Tracheal epithelial cell (primary cell): ENCODE measurements at places on chromosomes 7 and 10. TPM values are rescaled to one million over a fixed set of nuclear protein-coding genes. Genes with fewer than 3 reads are reported as not detected.

KLF14 gene
- not detected in 2 replicates for total RNA-seq

PTPRN2 gene
- total RNA-seq = 1.2 and 2.8 TPM in 2 replicates

HYAL4 gene
- under 0.01 TPM in 1 of 2 replicates, not detected in the other for total RNA-seq

TMEM213 gene
- total RNA-seq = not detected in 2 replicates

SPAM1 gene
- total RNA-seq = not detected in 2 replicates

MYL10 gene
- total RNA-seq = not detected in 2 replicates

ATAD1 gene
- total RNA-seq = 68.9 and 86.7 TPM in 2 replicates

STARD3NL gene
- 30.9 and 54.7 TPM in 2 replicates for total RNA-seq

PRPS1L1 gene
- total RNA-seq = not detected in 2 replicates

FEZF1 gene
- not detected in 2 replicates for total RNA-seq

FRMD4A gene
- total RNA-seq = 2.2 and 2.3 TPM in 2 replicates

HTR5A gene
- total RNA-seq = not detected in 2 replicates

RELN gene
- total RNA-seq = 0.21 and 0.48 TPM in 2 replicates

ANKRD30A gene
- total RNA-seq = not detected in 2 replicates

EPC1 gene
- 9.8 and 12.8 TPM in 2 replicates for total RNA-seq

ERVW-1 gene
- total RNA-seq = not detected in 2 replicates

SH2B2 gene
- total RNA-seq = 4.9 and 7.0 TPM in 2 replicates

CLCN1 gene
- under 0.01 TPM in 1 of 2 replicates, not detected in the other for total RNA-seq

ASAH2 gene
- total RNA-seq = 0.24 and 0.64 TPM in 2 replicates

SYT15 gene
- not detected in 2 replicates for total RNA-seq

ASIC3 gene
- total RNA-seq = 0.21 TPM in 1 of 2 replicates, not detected in the other

ING3 gene
- total RNA-seq = 7.0 and 8.0 TPM in 2 replicates

FBXL13 gene
- total RNA-seq = 0.21 and 0.72 TPM in 2 replicates

EBLN1 gene
- not detected in 2 replicates for total RNA-seq

FAM237B gene
- total RNA-seq = not detected in 2 replicates

SUGCT gene
- 16.6 and 17.1 TPM in 2 replicates for total RNA-seq

PRF1 gene
- not detected in 2 replicates for total RNA-seq
